Activated T-cell treated with anti-CD3 and anti-CD28 coated beads, Interleukin-2, amount 50 U/mL, for 72 hours (primary cell): ENCODE measurements at places on chromosomes 3 and 15.

DNA sequence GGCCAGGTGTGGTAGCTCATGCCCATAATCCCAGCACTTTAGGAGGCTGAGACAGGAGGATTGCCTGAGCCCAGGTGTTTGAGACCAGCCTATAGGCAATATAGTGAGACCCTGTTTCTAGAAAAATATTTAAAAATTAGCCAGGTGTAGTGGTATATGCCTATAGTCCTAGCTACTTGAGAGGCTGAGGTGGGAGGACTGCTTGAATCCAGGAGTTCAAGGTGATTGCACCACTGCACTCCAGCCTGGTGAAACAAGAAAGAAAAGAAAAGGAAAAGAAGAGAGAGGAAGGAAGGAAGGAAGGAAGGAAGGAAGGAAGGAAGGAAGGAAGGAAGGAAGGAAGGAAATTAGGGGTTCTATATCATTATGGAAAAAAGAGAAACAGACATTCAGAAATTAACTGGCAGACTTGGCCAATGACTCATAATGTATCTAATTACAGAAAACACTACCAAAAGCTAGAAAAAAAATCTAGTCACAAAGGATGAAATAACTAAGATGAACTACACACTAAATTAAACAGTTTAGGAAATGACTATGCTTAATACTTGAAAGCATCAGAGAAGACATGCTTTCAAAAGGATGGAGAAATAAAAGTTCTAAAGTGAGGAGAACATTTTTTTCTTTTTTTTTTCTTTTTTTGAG is 45.4 kb upstream of the TERB2 start:
- no peak for DNase-seq

- no peak for DNase-seq
These were observed 73.7 kb upstream of the TSPAN3 start for GRCh38 chr15:77144492-77145070.

DNA sequence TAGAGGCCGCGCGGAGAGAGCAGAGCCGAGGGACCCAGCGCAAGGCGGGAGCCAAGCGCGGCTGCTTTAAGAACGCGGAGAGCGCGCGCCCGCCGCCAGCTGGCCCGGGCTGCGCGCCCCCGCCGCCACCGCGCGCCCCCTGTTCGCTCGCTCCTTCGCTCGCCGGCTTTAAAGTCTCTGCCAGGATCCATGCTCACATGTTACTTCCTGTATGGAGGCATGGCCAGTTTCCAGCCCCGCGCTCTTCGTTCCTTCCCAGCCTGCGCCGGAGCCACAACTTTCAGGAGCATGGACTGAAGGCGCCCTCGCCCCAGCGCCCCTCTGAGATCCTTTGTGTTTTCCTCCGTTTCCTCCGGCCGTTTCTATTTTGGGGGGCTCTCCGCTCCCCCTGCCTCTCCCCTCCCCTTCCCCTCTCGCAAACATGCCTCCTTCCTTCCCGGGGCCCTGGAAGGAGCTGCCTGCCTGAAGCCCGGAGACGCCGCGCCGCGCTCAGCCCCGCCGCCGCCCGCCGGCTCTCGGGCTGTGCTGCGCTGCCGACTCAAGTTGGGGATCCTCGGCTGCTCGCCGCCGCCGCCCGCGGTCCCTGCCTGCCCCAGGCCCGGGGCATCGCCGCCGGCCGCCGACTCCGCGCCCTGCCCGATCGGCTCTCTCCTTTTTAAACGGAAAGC is at the start of gene PTPRG:
Gene PTPRG, plus strand, starts transcription at position 198 of the 668 bp plus-strand sequence. CDS start 717 bp downstream, outside the sequence.
- peak; percentile 56 for DNase-seq

DNA sequence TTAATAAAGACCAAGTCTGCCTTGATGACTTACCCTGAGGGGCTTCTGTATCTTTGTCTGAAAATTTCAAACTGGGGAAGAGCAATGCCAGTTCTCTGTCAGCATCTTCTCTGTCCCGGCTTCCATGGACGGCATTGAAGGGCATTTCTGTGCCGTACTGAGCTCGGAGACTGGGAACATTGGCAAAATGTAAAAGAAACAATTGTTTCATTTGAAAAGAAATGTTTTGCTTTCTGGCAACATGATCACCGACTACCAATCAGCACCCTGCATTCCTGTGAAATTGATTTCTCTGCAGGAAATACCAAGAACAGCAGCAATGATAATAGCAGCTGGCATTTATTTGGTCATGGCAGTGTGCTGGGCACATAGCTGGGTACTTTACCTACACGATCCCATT is 26.2 kb downstream of the NME9 start:
- no peak for DNase-seq

GRCh38 chr3:70464876-70465275 is 152.4 kb upstream of the MDFIC2 start:
- no peak for DNase-seq

DNA sequence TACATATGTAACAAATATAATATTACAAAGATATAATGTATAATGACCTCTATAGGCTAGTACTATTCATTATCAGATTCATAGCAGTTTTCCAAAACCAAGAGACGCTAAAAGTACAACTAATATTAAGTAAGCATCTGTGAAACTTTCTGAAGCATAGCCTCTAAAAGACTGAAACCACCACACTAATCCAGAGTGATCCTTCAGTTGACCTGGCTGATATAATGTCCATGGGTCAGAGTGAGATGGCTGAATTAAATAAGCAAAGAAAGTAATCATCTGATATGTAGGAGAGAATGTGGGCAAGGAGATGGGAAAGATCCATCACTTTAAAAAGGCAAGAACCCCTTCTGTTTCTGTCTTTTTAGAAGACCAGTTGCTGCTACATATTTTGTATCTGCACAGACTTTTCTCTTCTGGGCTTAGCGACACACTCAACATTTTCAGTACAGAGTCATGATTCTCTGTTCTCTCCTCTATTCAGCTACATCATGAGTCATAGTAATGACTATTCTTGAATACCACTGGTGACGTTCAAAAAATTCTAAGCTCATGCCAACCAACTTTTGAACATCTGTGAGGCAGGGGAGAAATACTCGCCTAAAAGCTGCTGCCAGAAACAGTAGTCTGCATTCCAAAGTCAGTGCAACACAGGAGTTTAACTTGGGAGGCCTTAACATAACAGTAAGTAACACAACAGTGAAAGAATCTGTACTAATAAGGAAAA is 149.6 kb downstream of the MAGI1 start:
- no peak for DNase-seq

- no peak for DNase-seq
These were observed 59.8 kb downstream of the CHSY1 start for GRCh38 chr15:101192081-101192480.

DNA sequence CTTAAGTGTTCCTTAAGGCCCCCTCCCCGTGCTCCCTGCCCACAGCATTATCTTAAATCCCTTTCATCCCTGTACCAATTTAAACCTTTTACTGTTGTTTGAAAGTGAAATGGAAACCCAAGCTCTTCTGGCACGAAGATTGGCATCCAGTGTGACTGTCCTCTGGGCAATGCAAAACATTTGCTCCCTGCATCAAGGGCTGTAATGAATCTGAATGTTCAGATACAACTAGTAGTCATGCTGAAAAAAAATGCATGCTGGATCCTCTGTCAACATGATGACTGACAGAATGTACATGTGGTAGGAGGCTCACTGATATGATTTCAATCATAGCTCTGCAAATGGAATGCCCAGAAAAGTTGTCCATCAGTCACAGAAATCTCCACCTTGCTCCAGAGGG is 8.1 kb upstream of the CDIN1 start:
- DNase-seq = no peak

DNA sequence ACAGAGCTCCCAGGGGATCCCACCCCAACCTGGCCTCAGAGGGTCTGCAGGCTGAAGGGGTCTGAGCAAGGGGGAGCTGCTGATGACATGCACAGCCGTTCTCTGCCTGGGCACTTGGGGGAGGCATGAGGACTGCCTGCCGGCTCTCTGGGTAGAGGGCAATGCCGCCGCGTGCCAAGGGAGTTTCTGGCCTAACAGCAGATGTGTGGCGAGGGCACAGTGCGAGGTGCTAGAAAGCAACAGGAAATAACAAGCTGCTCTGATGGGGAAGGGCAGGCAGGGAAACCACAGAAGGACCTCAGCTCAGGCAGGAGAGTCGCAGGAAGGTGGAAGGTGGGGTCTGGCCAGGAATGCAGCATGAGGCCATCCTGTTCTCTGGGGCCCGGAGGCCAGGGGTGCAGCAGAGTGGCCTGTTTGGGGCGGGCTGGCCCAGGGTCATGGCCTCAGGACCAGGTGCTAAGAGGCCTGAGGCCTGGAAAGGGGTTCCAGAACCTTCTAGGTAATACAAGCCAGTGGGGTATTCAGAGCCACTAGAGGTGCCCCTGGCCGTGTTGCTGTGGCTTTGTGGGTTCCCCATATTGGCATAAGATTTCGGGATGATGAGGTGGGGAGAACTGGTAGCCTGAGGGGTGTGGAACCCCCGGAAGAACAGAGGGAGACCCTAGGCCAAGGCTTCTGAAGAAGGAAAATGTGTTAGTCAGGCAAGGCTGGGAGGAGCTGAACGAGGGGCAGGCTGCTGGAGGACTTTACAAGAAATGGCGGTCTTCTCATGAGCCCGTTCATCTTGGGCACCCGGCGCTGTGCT is 41.2 kb downstream of the RGMA start:
- no peak for DNase-seq

DNA sequence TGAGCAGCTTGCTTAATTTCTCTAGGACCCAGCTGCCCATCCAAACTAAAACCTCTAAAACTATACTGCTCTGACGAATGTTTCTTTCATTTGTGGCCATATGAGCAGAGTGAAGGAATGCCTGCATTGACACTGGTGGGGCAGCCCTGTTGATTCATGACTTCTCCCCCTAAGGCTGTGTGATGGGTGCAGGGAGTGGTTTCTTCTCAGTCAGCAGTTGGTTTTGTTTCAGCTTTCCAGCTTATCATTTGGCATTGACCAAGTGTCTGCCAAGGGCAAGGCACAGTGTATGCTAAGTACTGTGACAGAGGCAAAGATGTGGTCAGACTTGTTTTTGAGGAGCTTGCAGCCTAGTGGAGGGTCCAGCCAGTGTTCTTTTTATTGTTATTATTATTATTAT is 4.7 kb downstream of the ABHD6 start:
- no peak for DNase-seq

GRCh38 chr3:71564361-71564760 is 19.2 kb downstream of the FOXP1 start:
- no peak for DNase-seq

DNA sequence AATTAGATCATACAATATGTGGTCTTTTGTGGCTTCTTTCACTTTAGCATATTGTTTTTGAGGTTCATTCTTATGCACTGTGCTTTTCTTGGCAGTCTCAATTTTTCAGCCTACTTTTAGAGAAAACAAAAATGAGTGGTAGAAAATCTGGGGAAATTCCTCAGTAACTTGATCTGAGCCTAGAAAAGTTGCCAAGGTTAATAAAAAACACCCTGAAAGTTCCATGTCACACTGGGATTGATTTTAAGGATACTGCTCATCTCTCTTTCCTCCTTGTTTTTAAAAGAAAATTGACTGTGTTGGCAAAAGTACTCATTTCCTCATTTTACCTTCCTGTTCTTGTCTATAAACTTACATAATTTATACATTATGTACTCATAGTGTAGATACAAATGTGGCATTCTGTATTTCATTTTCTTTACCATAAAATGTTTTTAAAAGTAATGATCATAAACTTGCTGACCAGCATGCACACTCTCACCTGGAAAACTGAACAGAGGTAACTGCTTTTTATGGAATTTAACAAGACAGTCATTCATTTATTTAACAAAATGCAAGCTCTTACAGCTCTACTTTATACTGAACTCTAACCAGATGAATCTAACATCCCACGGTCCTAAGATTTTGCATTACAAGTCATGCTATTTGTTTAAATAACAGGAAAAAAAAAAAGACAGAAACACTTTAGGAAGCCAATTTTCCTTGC is 28.6 kb upstream of the SH3BP5 start:
- DNase-seq = no peak

GRCh38 chr3:52143616-52144015 is 10.6 kb downstream of the POC1A start:
- DNase-seq = no peak

GRCh38 chr15:56245871-56246814 is 2.5 kb upstream of the RFX7 start:
- peak; percentile 93 for DNase-seq

GRCh38 chr3:41847679-41848078 is 114.2 kb downstream of the ULK4 start:
- no peak for DNase-seq

DNA sequence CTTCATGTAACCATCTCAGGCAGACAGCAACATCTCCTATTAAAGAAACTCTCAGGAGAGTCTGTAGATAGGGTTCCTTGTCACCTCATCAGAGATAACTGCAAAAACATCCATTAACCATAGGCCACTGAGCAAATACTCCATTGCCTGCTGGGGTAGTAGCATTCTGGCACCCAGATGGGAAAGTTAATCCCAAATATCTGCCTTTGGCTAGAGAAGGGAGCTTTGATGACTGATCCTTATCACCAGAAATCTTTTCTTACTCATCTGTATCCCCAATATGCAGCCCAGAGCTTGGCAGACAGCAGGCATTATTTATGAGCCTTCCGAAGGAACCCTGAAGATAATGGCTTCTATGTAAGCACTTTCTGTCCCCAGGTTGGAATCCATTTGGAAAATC is 173.1 kb downstream of the MFSD1 start:
- DNase-seq = no peak

- DNase-seq = no peak
These were observed 167.3 kb upstream of the NANOGP8 start for GRCh38 chr15:35252351-35252865.

- no peak for DNase-seq
These were observed 43.0 kb downstream of the BOC start for GRCh38 chr3:113254171-113254947.

GRCh38 chr15:98581715-98582114 is 66.6 kb upstream of the IGF1R start:
- no peak for DNase-seq

- DNase-seq = no peak
These were observed 5.2 kb downstream of the TBC1D2B start for GRCh38 chr15:78072080-78072892.

DNA sequence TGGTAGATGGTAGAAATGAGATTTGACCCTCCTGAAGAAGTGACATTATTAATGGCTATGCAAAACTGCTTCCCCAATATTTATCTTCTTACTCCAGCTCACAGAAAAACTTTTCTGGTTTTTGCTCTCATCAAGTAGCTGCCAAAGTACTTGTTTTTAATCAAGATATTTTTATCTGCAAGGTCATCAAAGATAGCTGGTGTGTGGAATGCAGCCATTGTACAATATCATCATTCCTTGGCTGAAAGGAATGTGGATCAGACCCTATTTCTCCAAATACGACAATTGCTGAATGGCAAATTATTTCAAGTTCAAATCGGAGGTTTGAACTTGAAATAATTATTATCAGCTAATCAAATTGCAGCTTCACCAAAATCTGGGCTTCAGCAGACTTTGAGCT is 126.9 kb upstream of the SLC7A14 start:
- DNase-seq = no peak

- DNase-seq = no peak
These were observed 626.1 kb downstream of the MAGI1 start for GRCh38 chr3:65412588-65412987.

- no peak for DNase-seq
These were observed 209.5 kb upstream of the LRRN1 start for GRCh38 chr3:3589715-3590130.
